Activated naive CD4-positive, alpha-beta T cell (primary cell): ENCODE measurements at places on chromosomes 11 and 22.
A peak's percentile ranks its signal among the peaks of the same experiment; 100 is the strongest.

DNA sequence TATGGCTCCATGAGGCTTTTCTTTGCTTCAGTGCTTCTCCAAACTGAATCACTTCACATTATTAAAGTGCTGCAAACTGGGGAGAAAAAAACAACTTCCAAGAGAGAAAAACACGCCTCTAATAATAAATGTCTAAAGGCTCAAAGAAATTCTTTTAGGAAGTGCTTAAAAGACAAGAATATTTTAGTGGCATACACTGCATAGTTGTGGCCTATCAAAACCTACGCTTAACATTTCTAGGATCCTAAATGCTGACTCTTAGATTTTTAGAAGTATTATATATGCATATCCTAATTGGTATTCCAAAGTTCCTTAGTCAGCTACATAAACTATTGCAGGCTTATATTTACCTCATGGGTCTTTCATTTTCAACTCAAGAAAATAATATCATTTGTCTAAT lies 879.0 kb upstream of the CCDC90B start:
- DNase-seq, result no peak

DNA sequence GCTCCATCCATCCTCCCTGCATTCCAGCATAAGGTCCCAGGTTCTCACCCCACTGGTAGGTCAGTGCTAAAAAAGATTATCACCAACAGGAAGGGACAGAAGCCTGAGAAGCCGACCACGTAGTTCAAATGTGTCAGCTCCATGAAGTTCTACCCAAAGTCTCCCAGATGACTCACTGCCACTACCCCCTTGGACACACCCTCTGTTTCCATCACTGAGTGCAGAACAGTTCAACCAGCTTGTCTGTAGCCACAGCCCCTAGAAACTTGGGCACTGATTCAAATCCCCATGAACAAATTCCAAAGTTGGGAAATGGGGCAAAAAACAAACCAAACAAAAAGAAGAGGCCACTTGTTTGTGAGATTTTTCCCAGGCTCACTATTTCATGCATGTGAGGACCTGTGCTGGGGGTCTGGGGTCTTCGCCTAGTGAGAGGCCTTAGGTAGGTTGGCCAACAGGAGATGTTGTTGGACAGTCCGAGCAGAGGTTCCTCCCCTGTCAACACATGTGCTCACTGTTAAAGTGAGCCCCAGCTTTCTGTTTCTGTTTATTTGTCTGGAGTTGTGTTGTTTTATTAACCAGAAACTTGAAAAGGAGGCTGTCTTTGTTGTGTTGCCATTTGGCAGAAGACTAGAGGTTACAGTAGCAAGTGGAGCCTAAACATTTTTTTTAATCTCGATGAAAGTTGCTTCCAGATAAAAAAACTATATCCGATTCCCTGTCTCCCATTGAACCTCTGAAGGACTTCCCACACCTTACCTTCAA lies 24.2 kb upstream of the FLI1 start:
- DNase-seq, result no peak

DNA sequence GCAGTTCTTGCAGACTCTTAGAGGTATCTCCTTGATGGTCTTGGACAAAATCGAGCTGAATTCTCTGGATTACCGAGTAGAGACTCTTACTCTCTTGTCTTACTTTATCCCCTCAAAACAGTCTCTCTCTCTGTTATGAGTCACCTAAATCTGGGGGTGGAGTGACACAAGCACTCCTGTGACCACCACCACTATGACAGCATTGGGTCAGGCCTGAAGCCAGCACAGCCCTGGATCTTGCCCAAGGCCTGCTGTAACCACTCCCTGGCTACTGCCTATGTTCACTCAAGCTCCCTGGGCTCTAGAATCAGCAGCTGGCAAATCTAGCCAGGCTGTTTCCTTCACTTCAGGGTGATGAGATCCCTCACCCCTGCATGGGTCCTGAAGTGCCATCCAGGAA lies 662.5 kb downstream of the LUZP2 start:
- no peak for DNase-seq

- DNase-seq, result no peak
These were observed 93.2 kb downstream of the TBC1D22A start for GRCh38 chr22:46855681-46856080.

DNA sequence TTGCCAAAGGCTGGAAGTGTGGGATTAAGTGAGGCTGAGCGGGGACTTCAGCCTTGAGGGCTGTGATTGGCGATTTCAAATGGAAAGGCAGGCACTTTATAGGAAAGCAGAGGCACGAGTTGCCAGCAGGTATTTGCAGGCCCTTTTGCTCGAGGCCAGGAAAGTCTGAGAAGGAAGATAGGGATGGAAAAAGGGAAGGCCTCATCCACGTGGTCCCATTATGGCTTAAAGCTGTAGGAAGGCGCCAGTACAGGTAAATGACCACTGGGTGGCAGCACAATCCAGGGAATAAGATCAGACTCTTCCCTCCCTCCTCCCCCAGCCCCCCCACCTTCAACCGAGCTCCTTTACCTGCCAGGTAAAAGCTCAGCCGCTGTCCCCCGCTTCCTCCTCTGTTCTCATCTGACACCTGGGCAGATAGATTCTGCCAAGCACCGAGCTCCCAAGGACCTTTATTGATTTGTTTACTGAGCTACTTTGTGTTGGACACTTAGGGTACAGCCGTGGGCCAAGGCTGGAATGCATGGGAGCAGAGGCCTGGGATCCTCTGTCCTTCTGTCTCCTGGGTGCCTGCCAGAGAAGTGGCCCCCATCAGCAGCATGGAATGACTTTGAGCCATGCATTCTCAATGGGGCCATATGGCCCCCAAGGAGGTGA lies 7.5 kb downstream of the P2RX3 start:
- DNase-seq, result peak; percentile 52

DNA sequence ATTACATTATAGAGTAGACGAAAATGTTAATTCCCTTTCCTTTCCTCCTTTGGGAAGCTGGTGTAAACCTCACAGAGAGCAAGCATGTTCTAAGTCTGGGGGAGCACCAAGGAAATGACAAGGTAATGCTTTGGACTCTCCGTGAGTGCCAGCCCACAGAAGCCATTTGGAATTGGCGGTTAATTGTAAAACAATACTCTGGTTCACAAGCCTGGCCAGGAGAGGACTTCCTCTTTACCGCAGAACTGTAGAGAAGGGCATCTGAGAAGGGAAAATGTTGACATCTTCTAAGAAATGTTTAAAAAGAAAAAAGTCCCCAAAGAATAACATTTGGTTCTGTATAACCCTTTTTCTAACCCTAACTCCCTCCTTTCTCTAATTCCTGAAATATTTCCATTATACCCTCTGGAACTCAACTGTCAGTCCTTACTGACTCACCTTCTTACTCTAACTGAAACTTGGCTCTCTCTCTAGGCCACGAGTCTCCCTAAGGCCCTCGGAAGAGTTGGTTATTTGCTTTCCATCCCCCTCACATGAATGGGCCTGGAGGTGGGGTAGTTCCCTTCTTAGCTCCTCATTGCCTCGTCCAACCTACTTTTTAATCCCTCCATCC lies 379.8 kb downstream of the SOX6 start:
- DNase-seq, result no peak

DNA sequence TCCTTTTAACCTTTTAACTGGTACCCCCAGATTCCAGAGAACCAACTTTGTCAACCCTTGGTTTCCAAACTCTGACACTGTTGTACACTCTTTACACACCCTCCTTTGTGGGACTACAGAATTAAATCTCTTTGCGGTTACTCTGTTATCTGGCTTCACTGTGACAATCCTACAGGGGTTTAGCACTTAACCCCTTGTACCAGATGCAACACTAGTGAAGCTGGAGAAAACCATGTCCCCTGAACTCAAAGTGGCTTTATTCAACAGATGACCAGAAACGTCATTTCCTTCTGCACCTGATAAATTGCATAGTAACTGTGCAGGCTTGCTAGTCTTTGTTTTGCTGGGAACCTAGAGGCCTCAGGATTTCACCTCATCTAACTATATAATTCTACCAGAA lies 5.6 kb upstream of the GAB2 start:
- no peak for DNase-seq

- DNase-seq, result no peak
These were observed 9.9 kb downstream of the RGL4 start for GRCh38 chr22:23700706-23701105.

DNA sequence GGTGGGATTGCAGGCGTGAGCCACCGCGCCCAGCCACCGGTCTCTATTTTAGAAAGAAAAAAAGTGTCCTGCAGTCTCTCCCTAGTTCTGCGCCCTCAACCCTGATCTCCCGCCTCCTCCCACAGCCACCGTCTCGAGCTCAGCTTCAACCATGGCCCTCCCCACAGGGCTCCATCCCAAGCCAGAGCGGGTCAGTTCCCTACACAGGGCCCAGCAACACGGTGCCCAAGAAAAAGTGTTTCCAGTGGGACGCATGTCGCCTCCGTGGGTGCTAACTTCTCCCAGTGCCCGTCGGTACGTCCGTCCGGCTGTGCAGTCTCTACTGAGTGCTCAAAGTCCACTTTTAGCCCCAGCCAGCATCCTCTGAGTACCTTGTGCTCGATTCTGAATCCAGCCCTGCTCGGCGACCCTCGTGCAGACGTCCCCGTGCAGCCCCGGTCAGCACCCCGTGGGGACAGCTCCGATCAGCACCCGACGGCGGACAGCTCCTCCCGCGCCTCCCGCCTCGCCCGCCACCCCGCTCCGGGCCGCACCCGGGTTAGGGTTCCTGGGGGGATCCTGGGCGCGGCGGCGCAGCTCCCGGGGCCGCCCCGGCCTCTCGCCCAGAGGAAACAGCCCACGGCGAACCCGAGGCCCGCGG lies 657 bp upstream of the MAPK8IP2 start:
- peak; percentile 13 for DNase-seq

GRCh38 chr11:119797123-119797611 lies 68.2 kb upstream of the NECTIN1 start:
- no peak for DNase-seq
